Mucosa of descending colon (tissue), 3 donors: ENCODE measurements at places on chromosomes 6 and 20. TPM values are rescaled to one million over a fixed set of nuclear protein-coding genes. Genes with fewer than 3 reads are reported as not detected.

Gene TNXB
- total RNA-seq: 87.0 TPM

Gene BMP5
- 3.3 TPM for total RNA-seq

Gene IL17A
- total RNA-seq: not detected

Gene RBM24
- 2.6 TPM for total RNA-seq

Gene COL11A2
- 0.52 TPM for total RNA-seq

Gene MED23
- total RNA-seq: 40.6 TPM

Gene SASH1
- 20.5 TPM for total RNA-seq

DNA sequence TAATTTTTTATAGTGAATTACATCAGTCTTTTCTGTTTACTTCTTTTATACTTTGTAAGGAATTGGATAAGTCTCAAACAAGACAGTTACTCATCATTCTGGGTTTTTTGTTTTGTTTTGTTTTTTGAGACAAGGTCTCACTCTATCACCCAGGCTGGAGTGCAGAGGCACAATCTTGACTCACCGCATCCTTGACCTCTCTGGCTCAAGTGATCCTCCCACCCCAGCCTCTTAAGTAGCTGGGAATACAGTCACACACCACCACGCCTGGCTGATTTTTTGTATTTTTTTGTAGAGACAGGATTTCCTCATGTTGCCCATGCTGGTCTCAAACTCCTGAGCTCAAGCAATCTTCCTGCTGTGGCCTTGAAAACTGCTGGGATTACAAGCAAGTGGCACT, 524.3 kb downstream of the EYS start:
- no peak for DNase-seq

DNA sequence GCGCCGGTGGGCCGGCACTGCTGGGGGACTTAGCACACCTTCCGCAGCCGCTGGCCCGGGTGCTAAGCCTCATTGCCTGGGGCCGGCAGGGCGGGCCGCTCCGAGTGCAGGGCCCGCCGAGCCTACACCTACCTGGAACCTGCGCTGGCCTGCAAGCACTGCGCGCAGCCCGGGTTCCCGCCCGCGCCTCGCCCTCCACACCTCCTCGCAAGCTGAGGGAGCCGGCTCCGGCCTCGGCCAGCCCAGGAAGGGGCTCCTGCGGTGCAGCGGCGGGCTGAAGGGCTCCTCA, 10.7 kb upstream of the MPC1 start:
- no peak for DNase-seq

- no peak for DNase-seq
Measured at GRCh38 chr6:11922901-11923300, 89.2 kb upstream of the HIVEP1 start.

GRCh38 chr6:162294029-162294428, 433.5 kb downstream of the PRKN start:
- DNase-seq: no peak

GRCh38 chr6:103983011-103983410, 876.7 kb downstream of the HACE1 start:
- no peak for DNase-seq

- DNase-seq: no peak
Measured at GRCh38 chr6:11853678-11854407, 75.2 kb upstream of the ADTRP start.

GRCh38 chr6:77707603-77708002, 54.8 kb downstream of the MEI4 start:
- DNase-seq: no peak

DNA sequence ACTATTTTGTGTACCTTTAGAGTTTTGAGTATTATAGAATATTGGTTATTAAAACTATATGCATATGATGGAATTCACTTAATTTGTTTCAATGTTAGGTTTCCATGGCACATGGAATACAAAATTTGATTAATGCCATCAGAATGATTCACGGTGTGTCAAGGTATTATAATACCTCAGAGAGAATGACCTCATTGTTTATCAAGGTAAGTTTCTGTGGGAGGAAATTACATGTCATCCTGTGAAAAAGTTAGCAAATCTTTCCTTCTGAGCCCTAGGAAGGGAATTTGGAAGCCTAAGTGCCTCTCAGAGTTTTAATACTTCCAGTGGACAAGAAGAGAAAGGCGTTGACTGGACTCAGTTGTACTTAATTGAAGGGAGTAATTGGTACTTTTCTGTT, 40.8 kb downstream of the DNAH8 start:
- no peak for DNase-seq

GRCh38 chr6:144284478-144284782, 705 bp upstream of the UTRN start:
- no peak for DNase-seq

- DNase-seq: no peak
Measured at GRCh38 chr20:25402583-25402982, 4.9 kb upstream of the GINS1 start.

- no peak for DNase-seq
Measured at GRCh38 chr6:144530118-144530517, 245.0 kb downstream of the UTRN start.

DNA sequence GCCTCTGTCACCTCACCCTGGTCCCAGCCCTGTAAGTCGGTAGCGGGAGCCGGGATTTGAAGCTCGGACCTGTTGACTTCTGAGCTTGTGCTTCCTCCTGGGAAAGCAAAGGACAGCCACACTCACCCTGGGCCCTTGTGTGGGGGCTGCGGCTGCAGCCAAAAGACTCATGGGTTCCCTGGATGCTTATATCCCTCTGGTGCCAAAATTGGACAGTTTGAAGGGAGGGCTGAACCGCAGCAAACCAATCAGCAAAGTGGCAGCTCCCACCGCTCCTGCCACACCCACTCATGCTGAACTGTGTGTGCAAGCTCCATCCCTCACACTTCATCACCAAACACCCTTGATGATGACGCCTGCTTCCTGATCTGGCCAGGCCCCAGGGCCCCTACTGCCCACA, 3.9 kb upstream of the CCN5 start:
- DNase-seq: no peak
